ENCODE measurements at places on chromosomes 1 and 21. TPM values are rescaled to one million over a fixed set of nuclear protein-coding genes. Genes with fewer than 3 reads are reported as not detected.

GRCh38 chr1:67274623-67275325, 32.9 kb upstream of the IL12RB2 start:
- no peaks in the 10 kb centered on the region for H3K27me3 ChIP-seq
- DNase-seq = no peak
- H3K27ac ChIP-seq = no peak overlapping the region
- H3K36me3 ChIP-seq = no peaks in the 10 kb centered on the region
- H3K4me1 ChIP-seq = no peaks in the 10 kb centered on the region

DNA sequence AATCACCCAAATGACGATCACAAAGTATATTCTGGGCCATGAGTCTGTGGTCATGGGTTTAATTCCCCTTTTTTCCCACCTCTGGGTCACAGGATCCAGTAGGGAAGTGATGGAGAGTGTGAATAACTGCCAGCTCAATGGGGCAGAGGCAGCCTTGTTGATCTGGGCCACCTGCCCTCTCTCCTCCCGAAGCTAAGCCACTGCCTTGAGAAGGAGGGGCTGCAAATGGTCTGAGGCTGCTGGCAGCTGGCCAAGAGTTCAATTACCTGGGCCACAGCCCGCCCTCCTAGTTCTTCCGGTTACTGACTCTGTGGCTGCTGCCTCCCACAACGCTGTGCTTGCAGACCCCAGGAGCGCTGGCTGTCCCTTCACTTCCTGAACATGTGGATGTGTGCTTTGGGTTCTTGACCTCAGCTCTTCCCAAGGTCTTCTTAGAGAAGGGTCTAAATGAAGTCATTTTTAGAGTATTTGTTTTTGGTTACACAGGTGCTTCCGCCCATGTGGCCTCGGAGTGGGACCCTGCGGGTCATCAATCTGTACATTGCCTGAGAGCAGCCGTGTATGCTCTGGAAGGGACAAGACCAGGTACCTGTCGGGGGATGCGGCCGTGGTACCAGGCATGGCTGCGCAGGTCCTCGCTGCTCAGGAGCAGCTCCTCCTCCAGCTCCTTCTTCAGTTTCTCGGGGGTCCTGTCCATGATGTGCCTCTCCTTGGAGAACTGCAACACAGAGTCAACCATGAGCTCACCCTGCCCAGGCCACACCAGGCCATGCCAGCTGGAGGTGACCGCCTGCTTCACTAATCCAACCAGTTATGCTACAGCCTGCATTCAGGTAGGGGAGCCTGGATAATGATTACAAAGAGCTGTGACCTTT, 89.7 kb downstream of the BCAR3 start:
- peaks cover 32% of the 10 kb centered on the region for H3K4me1 ChIP-seq
- H3K4me3 ChIP-seq = peak overlapping the region; percentile 47
- H3K27ac ChIP-seq = peak overlapping the region; percentile 99

GRCh38 chr1:228407106-228408040, 738 bp upstream of the TRIM11 start:
- no peak overlapping the region for H3K27ac ChIP-seq
- H3K36me3 ChIP-seq = peaks cover 12% of the 10 kb centered on the region
- H3K4me1 ChIP-seq = peaks cover 12% of the 10 kb centered on the region
- H3K27me3 ChIP-seq = no peaks in the 10 kb centered on the region
- peak overlapping the region; percentile 74 for H3K4me3 ChIP-seq

DNA sequence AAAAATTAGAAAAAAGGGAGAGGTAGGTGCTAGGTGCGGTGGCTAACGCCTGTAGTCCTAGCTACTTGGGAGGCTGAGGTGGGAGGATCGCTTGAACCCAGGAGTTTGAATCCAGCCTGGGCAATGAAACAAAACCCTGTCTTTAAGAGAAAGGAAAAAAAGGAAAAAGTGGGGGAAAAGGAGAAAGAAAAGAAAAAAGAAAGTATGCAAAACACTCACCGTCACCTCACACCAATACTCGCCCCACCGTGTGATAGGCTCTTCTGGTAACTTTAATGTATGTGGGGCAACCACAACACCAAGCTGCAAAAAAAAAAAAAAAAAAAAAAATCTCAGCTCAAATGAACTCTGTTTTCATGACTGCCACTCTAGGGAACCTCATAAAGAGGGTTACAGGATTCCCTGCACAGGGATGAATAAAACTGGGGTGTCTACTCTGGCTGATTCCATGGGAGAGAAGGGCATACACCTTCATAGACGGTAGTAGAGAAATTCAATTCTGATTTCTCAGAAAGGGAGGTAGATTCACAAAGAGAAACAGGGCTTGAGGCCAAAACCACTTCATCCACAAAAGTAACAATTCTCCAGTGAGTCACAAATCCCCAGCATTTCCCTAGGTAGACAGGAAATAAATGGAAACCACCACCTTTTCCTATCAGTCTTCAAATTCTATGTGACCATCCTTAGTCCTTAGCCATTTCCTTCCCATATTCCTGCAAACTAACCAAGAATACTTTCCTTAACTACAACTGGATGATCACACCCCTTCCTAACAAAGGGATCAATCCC, 2.5 kb downstream of the MRPL9 start:
- no peak overlapping the region for H3K27ac ChIP-seq
- no peak for DNase-seq
- no peaks in the 10 kb centered on the region for H3K4me1 ChIP-seq
- peaks cover 28% of the 10 kb centered on the region for H3K36me3 ChIP-seq
- no peaks in the 10 kb centered on the region for H3K27me3 ChIP-seq

DNA sequence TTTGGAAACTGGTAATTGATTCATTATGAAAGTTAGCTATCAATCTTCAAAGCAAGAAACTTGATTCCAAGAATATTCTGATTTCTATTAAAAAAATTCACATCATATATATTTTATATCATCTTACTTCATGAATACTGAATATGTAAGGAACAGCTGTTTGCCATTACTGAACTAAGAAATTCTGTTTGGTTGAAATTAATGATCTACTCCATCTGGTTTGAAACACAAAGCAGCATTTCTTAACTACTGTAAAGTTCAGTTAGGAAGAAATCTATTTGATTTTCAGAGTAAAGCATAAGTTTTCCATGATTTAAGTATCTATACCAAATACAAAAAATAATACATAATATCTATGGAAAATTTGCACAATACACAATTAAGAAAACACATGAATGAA, 66.0 kb upstream of the SCYL3 start:
- H3K27ac ChIP-seq = no peak overlapping the region
- no peaks in the 10 kb centered on the region for H3K4me1 ChIP-seq
- H3K4me3 ChIP-seq = no peak overlapping the region
- DNase-seq = no peak

DNA sequence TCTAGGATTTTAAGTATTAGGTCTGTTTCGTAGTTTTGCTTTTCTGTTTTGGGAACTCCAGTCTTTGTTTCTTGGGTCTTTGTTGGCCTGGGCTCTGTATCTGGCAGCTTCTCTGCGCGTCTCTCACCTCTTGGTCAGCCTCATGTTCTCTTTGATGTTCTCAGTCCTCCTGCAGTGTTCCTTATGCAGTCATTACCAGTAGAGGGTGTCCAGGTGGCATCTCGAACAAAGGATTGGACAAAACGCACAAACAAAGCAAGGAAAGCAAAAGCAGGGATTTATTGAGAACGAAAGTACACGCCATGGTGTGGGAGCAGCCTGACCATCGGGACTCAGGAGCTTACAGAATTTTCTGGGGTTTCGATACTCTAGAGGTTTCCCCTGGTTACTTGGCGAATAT, 133.7 kb upstream of the COL6A1 start:
- H3K4me3 ChIP-seq = no peak overlapping the region
- no peaks in the 10 kb centered on the region for H3K4me1 ChIP-seq
- H3K27ac ChIP-seq = no peak overlapping the region
- H3K27me3 ChIP-seq = no peaks in the 10 kb centered on the region
- no peak for DNase-seq
- H3K36me3 ChIP-seq = no peaks in the 10 kb centered on the region

- H3K4me3 ChIP-seq = no peak overlapping the region
- H3K27ac ChIP-seq = no peak overlapping the region
- no peaks in the 10 kb centered on the region for H3K36me3 ChIP-seq
- H3K27me3 ChIP-seq = no peaks in the 10 kb centered on the region
- no peak for DNase-seq
Measured at GRCh38 chr1:81174811-81175476, 625.8 kb upstream of the ADGRL2 start.

DNA sequence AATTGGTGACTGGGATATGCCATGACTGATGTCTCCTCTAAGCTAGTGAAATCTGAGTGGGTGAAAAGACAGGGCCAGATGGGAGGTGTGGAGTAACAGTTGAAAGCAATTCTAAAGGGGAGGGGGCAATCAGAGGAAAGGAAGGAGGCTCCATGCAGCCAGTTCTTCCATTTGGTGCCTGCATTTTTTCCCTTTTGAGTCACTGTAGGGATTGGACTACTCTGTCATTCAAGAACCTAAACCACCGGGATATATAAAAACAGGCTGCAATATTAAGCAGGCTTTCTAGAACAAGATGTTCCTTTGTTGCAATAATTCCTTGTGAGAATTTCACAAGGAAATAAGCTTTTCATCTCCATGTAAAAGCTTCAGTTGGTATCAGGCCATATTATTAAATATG, 18.3 kb downstream of the CLIC6 start:
- no peak overlapping the region for H3K4me3 ChIP-seq
- no peak for DNase-seq
- no peaks in the 10 kb centered on the region for H3K36me3 ChIP-seq

DNA sequence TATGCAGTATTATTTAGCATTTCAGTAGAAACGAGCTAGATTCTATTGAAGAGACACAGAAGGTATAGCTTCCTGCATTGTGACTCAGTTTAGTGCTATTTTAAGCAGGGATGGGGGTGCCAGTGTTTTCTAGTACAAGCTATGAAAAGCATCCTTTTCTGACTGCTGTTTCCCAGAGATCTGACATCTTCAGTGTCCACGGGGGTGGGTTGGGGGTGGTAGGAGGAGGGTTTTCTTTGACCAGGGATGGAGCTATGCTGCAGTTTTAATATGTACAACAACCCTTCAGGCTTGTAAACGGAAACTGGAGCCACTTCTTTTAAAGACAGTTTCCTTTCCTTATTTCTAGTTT, 2.7 kb upstream of the NEGR1 start:
- H3K4me3 ChIP-seq = peak overlapping the region; percentile 80
- no peaks in the 10 kb centered on the region for H3K4me1 ChIP-seq
- DNase-seq = no peak
- peaks cover 48% of the 10 kb centered on the region for H3K27me3 ChIP-seq
- no peak overlapping the region for H3K27ac ChIP-seq

GRCh38 chr1:170471398-170472053, 60.4 kb upstream of the GORAB start:
- no peak overlapping the region for H3K27ac ChIP-seq
- no peaks in the 10 kb centered on the region for H3K27me3 ChIP-seq
- no peak overlapping the region for H3K4me3 ChIP-seq
- H3K4me1 ChIP-seq = no peaks in the 10 kb centered on the region
- no peak for DNase-seq

DNA sequence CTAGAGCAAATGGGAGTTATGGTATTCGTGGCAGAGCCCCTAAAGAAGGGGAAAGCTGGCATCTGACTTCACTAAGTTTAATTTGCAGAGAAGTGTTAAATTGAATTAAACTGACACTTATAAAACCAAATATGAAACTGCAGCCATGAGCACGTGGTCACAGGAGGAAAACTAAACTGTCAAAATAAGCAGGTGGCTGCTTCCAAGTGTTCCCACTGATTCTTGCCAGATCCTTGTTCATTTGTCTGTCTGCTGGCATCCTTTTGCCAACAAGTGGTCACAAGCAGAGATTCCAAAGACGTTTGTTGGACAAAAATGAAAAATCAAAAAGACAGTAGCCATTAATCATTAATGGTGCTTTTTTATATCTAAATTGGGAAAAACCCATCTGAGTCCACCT, 6.5 kb upstream of the CELA2B start:
- H3K27ac ChIP-seq = no peak overlapping the region
- no peak for DNase-seq
- H3K27me3 ChIP-seq = no peaks in the 10 kb centered on the region
- H3K4me1 ChIP-seq = no peaks in the 10 kb centered on the region

DNA sequence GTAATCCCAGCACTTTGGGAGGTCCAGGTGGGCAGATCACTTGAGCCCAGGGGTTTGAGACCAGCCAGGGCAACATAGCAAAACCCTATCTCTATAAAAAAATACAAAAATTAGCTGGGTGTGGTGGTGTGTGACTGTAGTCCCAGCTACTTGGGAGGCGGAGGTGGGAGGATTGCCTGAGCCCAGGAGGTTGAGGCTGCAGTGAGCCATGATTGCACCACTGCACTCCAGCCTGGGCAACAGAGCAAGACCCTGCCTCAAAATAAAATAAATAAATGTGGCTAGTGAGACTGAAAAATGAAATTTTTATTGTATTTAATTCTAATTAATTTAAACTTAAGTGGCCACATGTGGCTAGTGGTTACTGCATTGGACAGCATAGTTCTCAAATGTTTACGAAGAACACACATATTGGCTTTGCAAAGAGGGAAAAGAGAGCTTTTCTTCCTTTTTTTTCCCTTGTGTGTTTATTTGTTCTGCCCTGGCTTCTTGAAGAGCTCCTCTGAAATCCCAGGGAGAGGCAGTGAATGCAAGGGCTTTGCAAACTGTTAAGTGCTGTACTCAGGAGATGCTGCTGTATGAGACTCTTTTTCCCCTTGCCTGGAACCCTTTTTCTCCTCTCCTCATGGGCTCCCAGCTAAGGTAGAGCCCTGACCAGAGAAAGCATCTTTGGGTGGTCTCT, 59.0 kb upstream of the RPL11 start:
- H3K4me3 ChIP-seq = no peak overlapping the region
- no peaks in the 10 kb centered on the region for H3K27me3 ChIP-seq
- DNase-seq = no peak
- no peak overlapping the region for H3K27ac ChIP-seq

TCHHL1 gene
- polyA plus RNA-seq = not detected

TINAGL1 gene
- 37.7 TPM for polyA plus RNA-seq

NPHS2 gene
- not detected for polyA plus RNA-seq

EDN2 gene
- 0.51 TPM for polyA plus RNA-seq

ZNF648 gene
- 0.04 TPM for polyA plus RNA-seq

SF3B4 gene
- 57.3 TPM for polyA plus RNA-seq
